ENCODE measurements at places on chromosomes 5 and 9. TPM values are rescaled to one million over a fixed set of nuclear protein-coding genes. Genes with fewer than 3 reads are reported as not detected.

GRCh38 chr5:82349652-82350051, 71.5 kb upstream of the RPS23 start:
- DNase-seq = peak; percentile 87

GRCh38 chr5:78286290-78286689, 8.2 kb downstream of the AP3B1 start:
- no peak for DNase-seq

GRCh38 chr5:171813813-171814490, 28.3 kb downstream of the SMIM23 start:
- DNase-seq = no peak

GRCh38 chr9:86983249-86983619, 35.9 kb upstream of the GAS1 start:
- no peak for DNase-seq

GRCh38 chr5:68181039-68181599, 34.4 kb upstream of the PIK3R1 start:
- no peak for DNase-seq

DNA sequence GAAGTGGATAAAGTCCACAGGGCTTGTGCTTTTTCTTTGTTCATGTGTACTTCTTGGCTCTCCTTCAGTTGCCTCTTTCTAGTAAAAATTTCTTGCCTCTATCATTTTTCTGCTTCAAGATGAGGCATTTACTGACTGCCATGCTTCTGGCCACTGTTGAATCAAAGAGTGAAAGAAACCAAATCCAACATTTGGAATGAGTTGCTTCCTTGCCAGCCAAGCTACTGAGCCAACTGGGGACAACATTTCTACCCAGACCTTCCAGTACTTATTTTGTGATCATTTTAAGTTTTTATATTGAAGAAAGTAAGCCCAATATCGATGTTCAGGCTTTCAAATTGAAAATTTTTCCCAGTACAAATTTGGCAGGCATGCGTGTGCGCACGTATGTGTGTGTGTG, 73.2 kb downstream of the SNCAIP start:
- no peak for DNase-seq

DNA sequence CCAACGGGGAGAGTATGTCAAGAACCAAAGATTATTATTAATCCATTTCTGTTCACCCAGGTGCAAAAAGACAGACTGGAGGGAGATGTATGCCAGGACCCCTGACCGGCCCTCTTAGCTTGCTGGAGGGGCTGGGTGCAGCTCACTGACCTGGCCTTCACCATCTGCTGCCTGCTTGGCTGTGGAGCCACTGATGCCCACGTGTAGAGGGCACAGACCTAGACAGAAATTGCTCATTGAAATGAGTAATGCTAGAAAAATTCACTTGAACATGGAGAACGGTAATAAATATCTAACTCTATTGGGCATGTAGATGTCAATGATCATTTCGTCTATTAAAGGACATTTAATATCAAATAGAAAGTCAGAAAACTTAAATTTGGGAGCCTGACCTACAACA, 58.8 kb upstream of the ERCC6L2 start:
- no peak for DNase-seq

GRCh38 chr9:130815242-130815808, 19.7 kb upstream of the ABL1 start:
- no peak for DNase-seq

GRCh38 chr9:89505911-89506310, 8.0 kb upstream of the SEMA4D start:
- no peak for DNase-seq

DNA sequence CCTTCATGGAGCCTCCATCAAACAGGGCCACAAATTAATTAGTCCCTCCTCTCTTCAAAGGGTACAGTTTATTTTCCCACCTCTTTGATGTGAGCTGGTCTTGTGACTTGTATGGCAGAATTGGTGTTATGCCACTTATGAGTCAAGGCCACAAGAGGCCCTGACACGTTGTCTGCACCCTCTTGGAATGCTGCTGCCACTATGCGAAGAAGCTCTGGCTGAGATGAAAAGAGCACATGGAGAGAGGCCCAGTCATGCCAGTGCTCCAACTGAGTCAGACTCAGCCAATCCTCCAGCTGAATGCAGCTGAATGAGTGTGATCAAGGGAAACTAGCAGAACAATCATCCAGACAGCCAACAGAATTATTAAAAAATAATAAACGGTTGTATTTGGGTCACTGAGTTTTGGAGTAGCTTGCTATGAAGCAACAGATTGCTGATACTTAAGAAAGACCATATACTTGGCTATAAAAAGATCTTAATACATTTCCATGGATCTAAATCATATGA, 128.3 kb downstream of the MARCHF11 start:
- no peak for DNase-seq

- DNase-seq = no peak
Observed at GRCh38 chr9:35688558-35689541, 875 bp downstream of the TPM2 start.

GRCh38 chr9:107141967-107142366, 141.1 kb upstream of the RAD23B start:
- DNase-seq = no peak

GRCh38 chr5:63008195-63008594, 429.6 kb downstream of the LRRC70 start:
- no peak for DNase-seq

DNA sequence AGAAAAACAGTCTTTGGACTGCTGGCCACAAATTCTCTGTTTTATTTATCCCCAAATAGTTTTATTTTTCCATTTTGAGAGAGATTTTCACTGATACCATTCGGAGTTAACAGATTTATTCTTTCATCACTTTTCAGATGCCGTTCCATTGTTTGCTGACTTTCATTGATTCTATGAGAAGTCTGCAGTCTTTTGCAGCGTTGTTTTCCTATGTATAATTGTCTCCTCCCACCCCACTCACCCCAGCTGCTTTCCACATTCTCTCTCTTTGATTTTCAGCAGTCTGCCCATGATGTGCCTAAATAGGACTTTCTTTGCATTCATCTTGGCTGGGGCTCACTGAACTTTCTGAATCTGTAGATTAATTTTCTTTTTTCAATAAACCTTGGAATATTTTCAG, 107.6 kb downstream of the C9orf50 start:
- no peak for DNase-seq

- DNase-seq = no peak
Observed at GRCh38 chr9:129321286-129322021, 143.4 kb upstream of the IER5L start.

GRCh38 chr9:114053246-114054005, 24.7 kb downstream of the AMBP start:
- no peak for DNase-seq

DNA sequence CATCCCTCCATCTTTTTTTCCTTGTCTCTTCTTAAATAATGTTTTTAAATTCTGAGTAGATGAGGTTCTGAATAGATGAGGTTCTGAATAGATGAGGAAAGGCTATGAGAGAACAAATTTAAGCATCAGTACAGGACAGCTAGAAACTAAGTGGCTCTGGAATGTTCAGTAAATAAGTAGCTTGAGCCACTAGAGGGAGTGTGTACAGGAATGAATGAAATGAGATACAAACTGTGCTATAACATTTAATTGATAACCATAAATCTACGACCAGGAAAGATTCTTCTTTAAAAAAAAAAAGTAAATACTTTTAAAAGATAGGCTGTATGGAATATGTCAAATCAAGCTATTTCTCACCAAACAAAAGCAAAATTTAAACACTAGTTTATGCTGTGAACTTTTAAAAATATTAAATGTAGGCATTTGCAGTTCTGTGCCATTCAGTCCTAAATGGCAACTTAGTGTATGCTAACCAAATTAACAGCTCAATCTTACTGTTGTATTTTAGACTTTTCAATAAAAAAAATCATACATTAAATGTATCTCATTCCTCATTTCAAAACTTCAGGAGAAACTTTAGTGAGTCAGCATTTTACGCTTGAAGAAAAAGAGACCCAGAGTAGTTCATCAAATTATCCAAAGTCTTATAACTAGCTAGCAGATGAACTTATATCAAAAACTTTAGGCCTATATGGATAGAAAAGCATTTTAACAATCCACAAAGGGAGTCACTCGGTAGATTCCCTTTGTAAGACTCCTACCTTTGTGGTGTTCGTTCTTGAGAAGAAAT, 70.4 kb upstream of the SNX2 start:
- no peak for DNase-seq

DNA sequence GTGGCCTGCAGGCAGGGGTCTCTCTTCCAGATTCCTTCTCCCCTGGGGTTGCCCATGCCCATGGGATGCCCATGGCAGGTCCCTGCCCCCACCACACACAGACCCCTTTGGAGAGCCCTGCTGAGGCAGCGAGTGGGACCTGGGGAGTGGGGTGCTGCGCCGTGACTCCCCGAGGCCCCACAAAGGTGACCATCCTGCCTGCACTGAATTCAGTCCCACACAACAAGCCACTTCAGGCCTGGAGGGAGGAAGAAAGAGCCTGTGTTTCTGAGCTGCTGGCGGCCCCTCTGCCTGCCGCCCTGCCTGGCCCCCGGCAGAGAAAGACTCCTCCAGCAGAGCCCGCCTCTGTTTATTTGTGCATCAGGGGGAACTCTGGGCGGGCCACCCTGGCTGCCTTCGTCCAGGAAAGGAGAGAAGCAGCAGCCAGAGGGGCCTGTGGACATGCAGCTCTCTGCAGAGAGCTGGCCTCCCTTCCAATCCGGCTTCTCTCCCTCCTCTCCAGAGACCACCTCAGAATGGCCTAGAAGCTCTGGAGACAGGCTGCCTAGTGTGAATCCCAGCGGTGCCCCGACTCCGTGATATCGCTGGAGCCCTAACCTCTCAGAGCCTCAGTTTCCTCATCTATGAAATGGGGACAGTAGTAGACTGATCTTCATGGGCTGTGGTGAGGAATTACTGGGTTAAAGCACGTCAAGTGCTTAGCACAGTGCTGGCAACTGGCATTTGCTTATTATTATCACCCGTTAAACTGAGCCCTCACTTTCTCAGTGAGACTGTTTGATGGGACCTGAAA, 72.9 kb downstream of the COL27A1 start:
- DNase-seq = no peak

- DNase-seq = no peak
Observed at GRCh38 chr5:176955895-176956294, 50.7 kb downstream of the UIMC1 start.

- no peak for DNase-seq
Observed at GRCh38 chr5:56515011-56515410, 281.9 kb upstream of the ANKRD55 start.

DNA sequence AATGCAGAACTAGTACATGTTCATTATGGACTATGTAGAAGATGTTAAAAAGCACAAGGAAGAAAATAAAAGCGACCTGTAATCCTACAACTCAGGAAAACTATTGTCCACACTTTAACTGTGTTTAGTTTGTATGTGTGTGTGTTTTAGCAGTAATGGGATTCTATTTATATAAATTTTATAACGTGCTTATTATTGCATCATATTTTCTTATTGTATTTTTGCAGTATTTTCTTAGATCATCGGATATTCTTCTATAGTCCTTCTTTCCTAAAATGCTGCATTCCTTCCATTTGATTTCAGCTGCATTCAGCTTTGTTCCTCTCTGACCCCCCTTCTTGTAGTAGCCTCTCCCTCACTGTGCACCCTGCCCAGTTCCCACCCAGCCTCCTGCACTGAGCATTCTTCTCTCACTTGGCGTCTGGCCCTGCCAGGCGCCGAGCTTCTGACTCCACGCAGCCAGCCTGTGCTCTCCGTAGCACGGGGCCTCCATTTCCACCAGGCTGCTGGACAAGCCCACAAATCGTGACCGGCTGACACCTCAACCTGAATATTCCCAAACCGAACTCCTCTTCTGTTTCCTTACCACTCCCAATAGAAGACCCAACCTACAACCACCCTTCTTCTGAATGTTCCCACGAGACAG, 39.9 kb downstream of the MVB12B start:
- no peak for DNase-seq

DNA sequence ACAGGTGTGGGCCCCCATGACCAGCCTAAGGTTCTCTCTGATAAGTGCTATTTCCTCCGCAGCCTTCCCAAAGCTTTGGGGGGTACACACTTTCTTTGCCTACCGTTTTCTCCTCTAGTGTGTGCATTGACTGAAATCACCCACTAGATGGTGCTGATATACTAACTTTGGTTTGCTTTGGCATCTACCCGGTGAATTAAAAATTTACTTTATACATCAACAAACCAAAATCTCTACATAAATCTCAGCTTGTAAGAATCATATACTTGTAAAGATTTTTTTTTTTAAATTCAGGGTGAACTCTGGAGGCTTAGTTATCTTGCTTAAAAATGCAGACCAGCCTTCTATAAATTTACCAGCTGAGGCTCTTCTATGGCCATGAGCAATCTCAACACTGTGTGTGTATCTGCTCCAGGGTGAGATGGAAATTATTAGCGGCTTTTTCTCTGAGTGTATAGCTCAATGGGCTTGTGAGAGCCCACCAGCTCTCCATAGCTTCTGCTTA, 475.7 kb upstream of the TNC start:
- peak; percentile 49 for DNase-seq

DNA sequence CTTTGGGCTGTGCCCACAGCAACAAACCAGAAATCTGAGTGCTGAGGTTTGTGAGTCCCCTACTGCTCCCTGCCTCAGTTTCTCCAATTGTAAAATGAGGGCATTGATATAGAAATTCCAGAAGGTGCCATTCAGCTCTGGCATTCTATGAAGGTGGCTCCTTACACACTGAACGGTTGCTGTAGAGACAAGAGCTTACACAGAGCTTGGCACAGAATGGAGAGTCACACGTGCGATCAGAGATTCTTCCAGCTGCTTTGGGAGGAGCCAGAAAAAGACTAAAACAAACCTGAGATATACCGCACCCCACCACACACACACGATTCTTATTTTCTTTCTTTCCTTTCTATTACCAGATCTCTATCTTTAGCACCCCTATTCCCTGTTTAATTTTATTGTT, 122.7 kb downstream of the SLIT3 start:
- no peak for DNase-seq

FGF1 gene
- 0.11 TPM for total RNA-seq

TEX48 gene
- not detected for total RNA-seq

SPATA31A3 gene
- not detected for total RNA-seq

AGXT2 gene
- total RNA-seq = not detected

PCDH1 gene
- total RNA-seq = 101 TPM
